OCI-M1 (cell line): ENCODE measurements at places on chromosomes 13 and 19.

GRCh38 chr13:37473035-37473434, 125.5 kb downstream of the POSTN start:
- DNase-seq = peak; percentile 22

DNA sequence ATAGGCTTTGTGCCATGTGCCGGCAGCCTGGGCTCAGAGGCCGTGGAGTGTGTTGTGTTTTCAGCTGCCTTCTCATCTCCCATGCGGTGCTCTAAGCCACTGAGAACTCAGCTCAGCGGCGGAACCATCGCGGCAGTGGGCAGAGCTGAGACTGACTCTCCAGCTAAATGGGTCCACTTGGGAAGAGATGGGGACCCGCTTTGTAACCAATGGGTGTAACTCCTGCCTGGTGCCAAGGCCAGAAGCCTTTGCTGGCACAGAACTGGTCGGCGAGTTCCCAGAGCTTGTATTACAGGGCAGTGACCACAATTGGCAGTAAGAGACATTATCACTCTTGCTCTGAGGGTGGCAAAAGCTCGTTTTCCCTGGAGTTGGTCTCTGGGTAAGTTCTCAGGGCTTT, 183.0 kb downstream of the STK24 start:
- DNase-seq = no peak

GRCh38 chr19:8163759-8164158, 14.4 kb upstream of the FBN3 start:
- no peak for DNase-seq

DNA sequence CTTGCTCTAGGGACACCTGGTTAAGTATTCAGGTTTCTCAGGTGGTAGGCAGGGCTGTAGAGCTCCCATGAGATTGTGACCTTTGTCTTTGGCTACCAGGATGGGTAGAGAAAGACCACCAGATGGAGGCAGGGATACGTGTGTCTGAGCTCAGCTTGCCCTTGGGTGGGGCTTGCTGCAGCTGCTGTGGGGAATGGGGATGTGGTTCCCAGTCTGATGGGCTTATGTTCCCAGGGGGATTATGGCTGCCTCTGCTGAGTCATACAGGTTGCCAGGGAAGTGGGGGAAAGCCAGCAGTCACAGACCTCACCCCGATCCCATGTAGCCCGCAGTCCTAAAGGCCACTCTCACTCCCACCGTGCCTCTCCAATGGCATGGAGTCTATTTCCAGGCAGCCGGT, 659.9 kb upstream of the KLF12 start:
- DNase-seq = no peak

DNA sequence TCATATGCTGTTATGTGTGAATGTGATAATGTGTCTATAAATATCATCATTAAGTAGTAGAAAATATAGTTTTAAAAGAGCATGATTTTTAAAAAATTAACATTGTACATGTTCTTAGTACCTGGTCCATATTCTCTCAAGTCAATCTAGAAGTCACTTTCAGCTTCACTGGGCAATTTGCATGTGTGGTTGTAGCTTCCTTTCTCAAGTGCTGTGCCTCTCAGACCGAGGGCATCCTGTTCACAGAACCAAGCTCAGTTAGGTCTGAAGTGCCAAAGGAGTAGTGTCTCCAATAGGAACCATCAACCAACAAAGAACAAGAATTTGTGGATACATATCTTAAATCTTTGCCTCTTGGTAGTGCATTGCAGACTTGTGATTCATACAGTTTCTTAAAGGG, 541.8 kb upstream of the SLC10A2 start:
- DNase-seq = no peak

DNA sequence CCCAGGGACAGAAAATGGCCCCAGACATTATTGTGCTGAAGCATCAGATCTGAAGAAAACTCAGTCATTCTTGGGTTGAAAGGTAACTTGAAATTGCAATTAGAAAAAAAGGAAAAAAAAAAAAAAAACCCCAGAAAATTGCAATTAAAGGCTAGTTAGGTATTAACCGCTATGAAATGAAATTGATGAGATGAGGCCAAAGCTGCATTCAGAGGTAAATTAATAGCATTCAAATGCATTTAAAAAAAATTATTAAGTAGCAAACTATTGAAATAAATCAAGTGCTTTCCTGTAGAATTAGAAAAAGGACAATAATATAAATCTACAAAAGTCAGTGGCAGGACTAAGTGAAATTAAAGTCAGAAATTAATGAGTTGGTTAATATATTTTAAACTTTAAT, 6.4 kb downstream of the PGLS start:
- DNase-seq = no peak

DNA sequence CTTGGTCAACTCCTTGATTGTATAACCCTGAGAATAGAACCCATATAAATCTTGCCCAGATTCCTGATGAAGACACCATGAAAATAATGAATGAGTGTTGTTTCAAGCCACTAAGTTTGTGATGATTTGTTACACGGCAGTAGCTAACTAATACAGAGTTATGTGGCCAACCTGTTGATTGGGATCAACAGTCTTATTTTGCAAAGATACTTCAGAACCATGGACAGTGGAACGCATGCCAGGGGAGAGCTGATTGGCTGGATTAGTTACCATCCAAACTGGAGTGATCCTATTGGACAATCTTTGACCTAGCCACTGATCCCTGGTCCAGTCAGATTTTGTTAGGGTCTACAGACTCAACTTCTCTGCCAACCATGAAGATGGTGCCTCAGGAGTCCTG, 26.6 kb downstream of the CD70 start:
- DNase-seq = peak; percentile 40

DNA sequence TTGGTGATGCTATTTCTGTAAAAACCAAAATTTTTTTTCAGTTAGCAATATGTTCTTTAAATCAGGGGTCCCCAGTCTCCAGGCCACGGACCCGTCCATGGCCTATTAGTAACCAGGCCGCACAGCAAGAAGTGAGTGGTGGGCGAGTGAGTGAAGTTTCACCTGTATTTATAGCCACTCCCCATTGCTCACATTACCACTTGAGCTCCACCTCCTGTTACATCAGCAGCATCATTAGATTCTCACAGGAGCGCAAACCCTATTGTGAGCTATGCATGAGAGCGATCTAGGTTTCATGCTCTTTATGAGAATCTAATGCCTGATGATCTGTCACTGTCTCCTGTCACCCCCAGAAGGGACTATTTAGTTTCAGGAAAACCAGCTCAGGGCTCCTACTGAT, 58.9 kb upstream of the SLC7A1 start:
- DNase-seq = no peak
